NCI-H1694 treated with DMSO at 0.1 percent for 48 hours (cell line): ENCODE measurements at places on chromosomes 1 and 21.

DNA sequence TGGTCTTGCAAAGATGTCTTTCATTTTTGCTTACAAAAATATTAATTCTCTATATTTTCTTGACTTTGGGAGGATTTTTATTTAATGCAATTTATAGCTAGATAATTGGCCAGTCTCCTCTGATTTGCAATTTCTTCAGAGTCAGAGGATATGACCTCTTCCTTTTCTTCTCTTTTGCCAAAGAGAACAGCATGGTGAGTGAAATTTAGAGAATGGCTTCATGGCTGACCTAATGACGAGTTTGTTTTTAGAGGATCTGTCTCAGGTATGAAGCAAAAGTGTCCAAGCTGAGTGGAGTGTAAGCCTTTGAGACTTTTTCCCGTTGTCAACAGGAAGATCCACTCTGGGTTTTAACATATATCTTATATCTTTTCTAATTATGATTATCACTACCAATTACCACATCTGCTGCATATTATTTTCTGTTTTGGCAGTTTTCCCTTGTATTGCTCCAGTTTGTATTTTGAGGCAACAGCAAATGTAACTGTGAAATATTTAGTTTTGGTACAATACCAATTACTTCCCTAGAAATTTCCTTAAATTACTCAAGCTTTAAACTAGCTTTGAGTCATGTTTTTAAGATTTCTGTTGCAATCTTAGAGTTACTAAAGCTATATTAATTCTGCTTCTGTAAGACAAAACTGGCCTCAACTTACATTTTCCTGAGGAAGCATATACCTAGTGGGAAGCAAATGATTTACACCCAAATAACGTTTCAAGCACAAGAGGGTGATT lies 332.8 kb upstream of the ZRANB2 start:
- no peak for DNase-seq

DNA sequence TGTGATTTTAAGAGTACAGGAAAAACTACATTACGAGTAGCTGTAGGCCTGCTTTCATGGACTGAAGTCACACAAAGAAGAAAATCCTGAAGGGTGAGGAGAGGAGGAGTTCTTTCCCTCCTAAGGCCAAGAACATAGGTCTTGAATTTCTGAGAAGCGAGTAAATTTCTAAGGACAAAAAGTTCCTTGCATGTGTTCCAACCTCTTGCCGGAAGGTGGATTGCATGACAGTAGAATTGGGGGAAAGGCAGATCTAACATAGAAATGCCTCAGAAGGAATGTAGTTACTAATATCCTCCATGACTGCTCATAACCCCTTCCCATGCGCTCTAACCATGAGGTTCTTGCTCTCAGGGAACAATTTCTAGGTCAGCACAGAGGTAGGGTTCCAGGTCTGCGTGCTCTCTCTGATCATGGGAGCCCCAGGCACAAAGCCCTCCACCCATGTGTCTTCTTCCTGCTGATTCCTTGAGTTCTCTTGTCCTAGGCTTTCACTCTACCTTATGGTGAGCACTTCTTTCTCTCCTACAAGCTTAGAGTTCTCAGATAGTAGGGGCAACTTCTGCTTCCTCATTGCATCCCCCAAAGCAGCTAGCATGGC lies 13.7 kb downstream of the CD2 start:
- no peak for DNase-seq

DNA sequence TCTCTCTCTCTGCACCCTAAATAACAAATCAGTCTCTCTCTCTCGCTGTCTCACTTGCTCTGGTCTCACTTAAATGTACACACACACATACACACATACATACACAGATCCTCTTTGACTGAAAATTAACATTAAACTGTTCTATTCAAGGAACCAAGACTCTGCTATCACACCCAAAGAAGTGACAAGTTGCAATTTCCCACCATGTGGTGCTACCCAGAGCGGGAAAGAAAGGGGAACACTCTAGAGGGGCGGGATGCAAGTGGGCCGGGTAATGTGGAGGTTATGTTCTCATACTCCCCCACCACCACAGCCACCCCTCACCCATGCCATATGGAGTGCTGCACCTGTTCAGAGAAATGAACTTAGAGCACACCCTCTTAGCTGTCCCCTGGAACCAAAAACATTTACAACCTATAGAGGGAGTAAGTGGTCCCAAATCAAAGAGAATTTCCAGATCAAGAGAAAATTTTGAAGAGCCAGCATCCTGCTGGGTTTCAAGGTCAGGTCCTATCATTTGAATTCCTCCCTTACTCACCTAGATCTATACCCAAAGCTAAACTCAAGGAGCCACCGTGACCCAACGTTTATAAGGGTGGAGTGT lies 319.4 kb downstream of the BRINP2 start:
- no peak for DNase-seq

- DNase-seq: no peak
These were observed 172.3 kb downstream of the ADGRL4 start for GRCh38 chr1:78834201-78834741.

GRCh38 chr1:78089010-78089409 lies 43.2 kb downstream of the GIPC2 start:
- no peak for DNase-seq

DNA sequence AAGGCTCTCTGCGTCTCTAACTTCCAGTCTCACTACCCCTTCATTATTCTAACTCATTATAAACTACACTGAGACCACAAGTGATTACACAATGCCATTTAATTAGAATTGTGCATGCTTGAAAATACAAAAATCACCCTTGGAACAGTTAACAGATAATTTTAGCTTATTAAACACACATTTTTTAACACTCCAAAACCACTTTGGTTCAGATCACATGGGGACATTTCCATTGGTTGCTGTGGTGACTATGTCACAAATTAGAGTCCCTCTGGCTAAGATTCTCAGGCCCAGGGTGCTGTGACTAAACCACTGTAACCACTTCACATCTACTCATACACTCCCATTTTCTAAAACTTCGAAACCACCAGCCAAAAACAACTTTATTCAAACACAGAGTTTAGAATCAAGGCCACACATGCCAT lies 43.0 kb downstream of the JAK1 start:
- no peak for DNase-seq

DNA sequence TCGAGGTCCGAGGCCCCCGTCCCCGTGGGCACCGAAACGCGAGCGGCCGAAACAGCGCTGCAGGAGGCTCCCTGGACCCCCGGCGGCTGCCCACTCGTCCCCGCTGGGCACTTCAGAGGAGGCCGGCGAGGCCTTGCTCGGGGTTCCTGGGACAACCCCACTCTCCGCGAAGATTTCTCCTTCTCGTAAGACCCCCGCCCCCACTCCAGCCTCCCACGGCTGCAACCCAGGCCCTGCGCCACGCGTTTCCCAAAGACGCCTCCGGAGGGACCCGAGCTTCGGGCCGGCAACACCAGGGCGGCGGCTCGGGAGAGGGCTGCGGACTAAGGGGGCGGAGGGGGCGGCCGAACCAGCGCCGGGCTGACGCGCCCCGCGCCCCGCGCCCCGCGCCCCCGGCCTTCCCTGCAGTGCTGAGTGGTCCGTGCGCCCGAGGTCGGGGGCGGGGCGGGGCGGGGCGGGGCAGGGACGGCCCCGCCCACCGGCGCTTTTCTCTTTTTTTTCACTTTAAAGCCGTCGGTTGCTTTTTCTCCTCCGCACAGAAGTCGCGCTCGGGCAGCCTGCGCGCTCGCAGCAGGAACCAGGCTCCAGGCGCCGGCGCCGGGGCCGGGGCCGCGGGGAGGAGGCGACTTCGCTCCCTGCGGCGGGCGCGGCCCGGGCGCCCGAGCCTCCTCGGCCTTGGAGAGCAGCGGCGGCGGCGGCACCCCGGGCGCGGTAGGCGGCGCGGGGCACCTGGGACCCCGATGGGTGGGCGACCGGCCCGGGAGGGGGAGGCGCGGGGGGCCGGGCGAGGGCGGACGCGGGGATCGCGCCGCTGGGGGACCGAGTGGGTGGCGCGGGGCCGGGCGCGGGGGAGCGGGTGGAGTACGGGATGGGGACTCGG lies at the start of gene SPSB1:
SPSB1 (plus strand) TSS at position 534 of the 880 bp plus-strand sequence. CDS start 62,998 bp downstream, outside the sequence.
- DNase-seq: peak; percentile 16

- no peak for DNase-seq
These were observed 121.9 kb downstream of the CYYR1 start for GRCh38 chr21:26451081-26451740.

DNA sequence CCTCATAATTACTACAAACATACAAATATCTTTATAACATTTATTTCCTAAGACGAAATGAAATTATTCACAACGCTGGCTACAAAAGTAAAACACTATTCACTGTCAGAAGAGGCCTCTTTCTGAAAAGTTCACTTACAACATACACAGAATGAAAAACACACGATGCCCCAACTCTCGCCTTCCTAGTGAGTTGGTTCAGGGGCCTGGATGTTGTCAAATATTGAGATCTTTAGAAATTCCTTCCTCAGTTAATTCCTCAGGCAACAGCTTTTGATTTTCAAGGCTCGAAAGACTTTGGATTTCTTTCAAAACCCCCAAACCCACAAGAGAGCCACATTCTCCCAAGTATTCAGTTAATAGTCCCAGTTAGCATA lies 14.2 kb upstream of the KCNE1 start:
- no peak for DNase-seq

DNA sequence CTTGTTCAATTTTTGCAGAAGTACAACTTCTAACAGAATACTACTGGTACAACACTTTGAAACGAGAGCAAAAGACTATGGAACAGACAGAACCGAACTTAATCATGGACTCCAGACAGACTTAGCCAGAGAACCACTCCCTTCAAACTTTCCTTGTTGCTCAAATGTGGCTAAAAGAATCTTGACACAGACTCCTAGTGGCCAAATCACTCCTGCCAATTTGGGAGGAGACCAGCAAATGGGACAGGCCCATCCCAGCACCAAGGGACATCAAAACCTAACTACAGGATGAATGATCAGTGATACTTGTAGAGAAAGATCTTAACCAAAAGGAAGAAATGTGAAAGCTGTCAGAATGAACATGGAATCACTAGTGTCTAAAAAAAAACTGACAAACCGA lies 154.0 kb downstream of the MATN1 start:
- DNase-seq: no peak

- no peak for DNase-seq
These were observed 42.1 kb upstream of the SYT6 start for GRCh38 chr1:114195819-114196218.

DNA sequence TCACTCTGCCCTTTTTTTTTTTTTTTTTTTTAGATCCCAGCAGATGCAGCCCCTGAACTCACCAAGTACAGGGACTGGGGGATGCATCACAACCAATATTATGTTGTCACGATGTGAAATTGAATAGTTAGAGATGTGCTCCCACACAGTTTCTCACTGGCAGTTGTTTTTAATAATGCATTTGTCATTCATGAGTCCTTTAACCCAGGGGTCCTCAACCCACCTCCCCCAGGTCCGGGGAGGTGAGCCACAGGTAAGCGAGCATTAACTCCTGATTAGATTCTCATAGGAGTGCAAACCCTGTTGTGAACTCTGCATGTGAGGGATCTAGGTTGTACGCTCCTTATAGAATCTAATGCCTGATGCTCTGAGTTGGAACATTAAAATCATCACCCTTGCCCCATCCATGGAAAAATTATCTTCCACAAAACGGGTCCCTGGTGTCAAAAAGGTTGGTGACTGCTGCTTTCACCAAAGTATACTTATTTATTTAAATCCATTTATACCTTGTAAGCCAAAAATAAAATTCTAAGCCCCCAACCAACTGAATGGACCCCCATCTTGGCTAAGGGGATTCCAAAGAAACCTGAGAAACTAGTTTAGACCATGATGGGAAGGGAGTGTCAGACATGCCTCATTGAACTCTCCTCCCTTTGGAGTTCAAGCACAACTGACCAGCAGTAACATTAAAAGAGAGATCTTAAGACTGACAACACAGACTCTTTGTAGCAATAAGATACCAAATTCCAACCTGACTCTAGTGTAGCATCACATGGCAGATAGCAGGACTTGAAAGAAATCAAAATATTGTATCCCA lies 119.3 kb upstream of the ATP1A1 start:
- no peak for DNase-seq

- no peak for DNase-seq
These were observed 199.4 kb upstream of the EDN2 start for GRCh38 chr1:41683681-41684500.

DNA sequence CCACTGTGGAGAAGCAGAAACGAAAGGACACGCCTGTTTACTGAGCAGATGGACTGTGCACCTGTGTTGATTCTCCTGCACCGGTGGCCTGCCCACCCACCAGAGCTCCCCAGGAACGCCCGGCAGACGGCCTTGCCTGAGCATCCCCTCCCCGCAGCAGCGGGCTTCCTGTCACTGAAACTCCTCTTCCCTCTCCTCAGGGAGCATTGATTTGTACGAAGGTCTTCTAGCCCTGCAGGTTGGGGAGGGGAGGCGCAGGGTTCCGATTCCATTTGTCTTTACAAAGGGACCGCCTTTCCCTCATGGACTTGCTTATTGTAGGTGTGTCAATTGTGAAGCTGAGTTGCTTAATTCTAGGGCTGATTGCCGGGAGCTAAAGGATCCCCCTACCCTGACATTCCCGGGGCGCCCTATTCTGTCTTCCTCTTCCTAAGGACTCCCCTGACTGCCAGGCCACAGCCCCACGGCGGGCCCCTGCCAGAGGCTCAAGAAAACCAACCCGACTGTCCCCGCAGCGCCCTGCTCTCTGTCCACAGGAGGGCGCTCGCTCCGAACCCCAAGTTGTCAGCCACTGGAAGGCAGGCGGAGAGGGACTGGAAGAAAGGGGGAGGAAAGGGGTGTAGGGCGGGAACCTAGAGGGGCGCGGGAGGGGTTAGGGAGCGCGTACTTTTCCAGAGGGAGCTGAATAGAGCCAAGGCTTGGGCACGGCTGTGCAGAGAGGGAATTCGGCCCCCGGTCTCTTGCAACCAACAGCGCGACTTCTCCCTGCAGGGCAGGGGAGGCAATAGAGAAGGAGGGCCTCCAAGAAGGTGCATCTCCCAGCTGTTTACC lies 2.8 kb downstream of the S100A6 start:
- peak; percentile 95 for DNase-seq

DNA sequence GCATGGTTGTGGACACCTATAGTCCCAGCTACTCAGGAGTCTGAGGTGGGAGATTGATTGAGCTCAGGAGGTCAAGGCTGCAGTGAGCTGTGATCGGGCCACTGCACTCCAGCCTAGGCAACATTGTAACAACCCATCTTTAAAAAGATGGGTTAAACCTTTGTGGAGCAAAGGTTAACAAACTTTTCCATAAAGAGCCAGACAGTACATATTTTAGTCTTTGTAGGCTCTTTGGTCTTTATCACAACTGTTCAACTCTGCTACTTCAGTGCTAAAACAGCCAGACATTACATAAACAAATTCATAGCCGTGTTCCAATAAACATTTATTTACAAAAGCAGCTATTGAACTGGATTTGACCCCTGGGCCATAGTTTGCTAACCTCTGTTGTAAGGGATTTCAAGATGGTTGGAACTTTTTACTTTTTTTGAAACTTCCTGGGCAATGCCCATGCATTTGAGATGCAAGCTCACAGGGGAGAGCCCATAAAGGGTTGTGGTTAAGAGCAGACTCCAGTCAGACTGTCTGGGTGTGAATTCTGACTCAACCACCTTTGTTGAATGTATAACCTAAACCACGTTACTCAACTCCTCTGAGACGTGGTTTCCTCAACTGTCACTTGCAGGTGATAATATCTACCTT lies 10.8 kb downstream of the INAVA start:
- no peak for DNase-seq

- no peak for DNase-seq
These were observed 668.8 kb downstream of the KIF26B start for GRCh38 chr1:245823408-245824147.

- no peak for DNase-seq
These were observed 26.2 kb upstream of the SNX27 start for GRCh38 chr1:151585622-151586021.

- DNase-seq: no peak
These were observed 22.3 kb downstream of the RCOR3 start for GRCh38 chr1:211281320-211282022.

GRCh38 chr1:5993556-5994491 lies 1.6 kb upstream of the NPHP4 start:
- no peak for DNase-seq

GRCh38 chr21:17612023-17612564 lies 607 bp downstream of the BTG3 start:
- DNase-seq: peak; percentile 23
